ENCODE measurements at places on chromosomes 11 and 22.

GRCh38 chr22:46829117-46829891 is 66.9 kb downstream of the TBC1D22A start:
- no peak for DNase-seq

DNA sequence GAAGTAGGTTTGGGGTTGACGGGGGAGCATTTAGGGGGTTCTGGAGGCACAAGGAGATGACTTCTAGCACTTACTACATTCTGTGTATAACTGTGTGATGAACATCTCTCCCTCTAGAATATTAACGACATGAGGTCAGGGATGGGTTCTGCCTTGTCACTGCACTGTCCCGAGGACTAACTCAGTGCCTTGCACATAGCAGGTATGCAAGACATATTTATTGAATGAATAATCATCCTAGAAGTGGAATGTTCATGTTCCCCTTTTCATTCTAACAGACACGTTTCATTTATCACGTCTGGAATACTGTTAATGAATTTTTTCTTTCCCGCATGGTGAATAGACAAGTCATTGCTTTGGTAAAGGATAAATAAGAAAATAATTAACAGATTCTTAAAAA is 12.6 kb downstream of the SYT13 start:
- DNase-seq = no peak

- DNase-seq = no peak
These were observed 22.3 kb downstream of the TMEM123 start for GRCh38 chr11:102430158-102430836.

DNA sequence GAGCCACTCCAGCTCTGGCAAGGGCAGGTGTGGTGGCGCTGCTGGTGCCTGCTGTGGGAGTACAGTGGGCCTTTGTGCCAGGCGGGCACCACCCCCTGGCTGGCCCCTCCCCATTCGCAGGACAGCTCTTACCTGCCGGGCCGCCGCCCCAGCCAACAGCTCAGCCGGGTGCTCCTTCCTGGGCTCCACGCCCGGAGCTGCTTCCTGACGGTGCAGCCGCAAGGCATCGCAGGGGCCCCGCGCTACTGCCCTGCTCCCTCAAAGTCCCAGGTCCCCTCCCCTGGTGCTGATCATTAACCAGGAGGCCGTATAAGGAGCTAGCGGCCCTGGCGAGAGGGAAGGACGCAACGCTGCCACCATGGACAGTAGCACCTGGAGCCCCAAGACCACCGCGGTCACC is at the start of gene SLC5A1:
Gene SLC5A1, plus strand, starts transcription at position 338 of the 400 bp plus-strand sequence. Its CDS starts 21 bp downstream, at position 359.
- DNase-seq = no peak

DNA sequence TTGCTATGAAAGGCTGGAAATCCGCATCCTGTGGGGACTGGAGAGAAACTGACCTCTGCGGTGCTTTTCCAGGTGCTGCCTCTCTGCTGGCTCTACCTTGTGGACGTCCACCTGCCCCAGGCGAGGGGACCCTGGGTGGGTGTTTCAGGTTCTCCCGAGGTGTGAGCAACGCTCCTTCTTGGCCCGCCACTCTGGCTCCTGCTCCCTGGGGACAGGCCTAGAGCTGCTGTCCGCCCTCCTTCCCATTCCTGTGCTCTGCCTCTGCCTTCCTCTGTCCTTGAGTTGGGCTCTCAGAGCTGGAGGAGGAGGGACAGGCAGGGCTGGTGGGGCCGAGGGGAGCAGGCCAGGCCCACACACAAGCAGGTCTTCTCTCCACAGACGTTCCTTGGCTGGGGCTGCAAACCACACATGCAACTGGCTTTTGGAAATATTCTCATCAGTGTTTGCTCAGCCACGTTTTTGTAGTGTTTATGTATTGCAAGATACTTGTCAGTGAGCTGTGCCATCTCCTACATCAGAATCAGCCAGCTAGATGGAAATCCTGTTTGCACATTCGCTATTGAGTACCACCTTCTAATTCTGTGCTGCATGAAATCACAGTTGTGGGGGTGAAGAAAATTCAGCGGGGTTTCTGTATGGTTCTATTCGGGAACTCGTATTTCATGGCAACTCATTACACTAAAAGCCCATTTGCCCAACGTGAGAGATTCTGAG is 1115.0 kb downstream of the BRD1 start:
- DNase-seq = no peak

DNA sequence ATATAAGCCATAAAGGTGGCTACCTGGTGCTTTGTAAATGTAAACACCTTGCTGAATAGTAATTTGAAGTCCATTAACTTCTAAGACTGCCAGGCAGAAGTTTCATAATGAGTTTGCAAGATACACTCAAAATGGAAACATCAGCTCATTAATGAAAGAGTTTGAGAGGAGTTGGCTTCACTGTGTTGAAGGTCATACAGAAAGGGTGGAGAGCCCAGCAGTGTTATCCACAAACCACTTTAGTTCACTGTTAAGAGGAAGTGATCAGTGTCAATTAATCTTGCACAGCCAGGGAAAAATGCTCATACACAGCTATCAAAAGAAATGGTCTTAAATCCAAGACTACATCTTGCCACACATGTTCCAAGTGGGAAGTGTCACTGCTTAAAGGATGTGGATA is 689.4 kb downstream of the JRKL start:
- no peak for DNase-seq

- no peak for DNase-seq
These were observed 9.1 kb downstream of the NRXN2 start for GRCh38 chr11:64713781-64714363.

DNA sequence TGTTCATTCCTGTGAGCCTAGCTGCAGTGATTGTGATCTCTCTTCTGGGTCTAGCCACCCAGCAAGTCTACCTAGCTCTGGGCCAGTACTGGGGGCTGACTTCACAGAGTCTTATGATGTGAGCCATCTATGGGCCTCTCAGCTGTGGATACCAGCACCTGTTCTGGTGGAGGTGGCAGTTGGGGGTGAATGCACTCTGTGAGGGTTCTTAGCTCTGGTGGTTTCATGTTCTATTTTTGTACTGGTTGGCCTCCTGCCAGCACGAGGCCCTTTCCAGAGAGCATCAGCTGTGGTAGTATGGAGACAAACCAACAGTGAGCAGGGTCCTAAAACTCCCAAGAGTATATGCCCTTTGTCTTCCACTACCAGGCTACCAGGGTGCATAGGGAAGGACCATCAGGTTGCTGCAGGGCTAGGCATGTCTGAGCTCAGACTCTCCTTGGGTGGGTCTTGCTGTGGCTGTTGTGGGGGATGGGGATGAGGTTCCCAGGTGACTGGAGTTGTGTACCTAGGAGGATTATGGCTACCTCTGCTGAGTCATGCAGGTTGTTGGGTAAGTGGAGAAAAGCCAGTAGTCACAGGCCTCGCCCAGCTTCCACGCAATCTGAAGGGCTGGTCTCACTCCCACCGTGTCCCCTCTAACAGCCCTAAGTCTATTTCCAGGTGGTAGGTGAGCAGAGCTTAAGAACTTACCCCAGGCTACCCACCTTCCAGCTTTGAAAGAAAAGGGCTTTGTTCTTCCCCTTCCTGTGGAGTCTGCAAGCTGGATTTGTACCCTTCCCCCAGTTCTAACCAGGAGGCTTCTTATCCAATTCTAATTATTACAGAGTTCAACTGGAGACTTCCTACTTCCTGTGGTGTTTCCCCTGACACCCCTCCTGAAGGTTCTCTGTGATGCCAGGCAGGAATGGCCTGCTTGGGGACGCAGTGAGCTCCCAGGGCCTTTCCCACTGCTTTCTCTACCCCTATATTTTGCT is 250.7 kb downstream of the LUZP2 start:
- DNase-seq = no peak

GRCh38 chr22:25072406-25072805 is 119.9 kb downstream of the KIAA1671 start:
- DNase-seq = no peak

DNA sequence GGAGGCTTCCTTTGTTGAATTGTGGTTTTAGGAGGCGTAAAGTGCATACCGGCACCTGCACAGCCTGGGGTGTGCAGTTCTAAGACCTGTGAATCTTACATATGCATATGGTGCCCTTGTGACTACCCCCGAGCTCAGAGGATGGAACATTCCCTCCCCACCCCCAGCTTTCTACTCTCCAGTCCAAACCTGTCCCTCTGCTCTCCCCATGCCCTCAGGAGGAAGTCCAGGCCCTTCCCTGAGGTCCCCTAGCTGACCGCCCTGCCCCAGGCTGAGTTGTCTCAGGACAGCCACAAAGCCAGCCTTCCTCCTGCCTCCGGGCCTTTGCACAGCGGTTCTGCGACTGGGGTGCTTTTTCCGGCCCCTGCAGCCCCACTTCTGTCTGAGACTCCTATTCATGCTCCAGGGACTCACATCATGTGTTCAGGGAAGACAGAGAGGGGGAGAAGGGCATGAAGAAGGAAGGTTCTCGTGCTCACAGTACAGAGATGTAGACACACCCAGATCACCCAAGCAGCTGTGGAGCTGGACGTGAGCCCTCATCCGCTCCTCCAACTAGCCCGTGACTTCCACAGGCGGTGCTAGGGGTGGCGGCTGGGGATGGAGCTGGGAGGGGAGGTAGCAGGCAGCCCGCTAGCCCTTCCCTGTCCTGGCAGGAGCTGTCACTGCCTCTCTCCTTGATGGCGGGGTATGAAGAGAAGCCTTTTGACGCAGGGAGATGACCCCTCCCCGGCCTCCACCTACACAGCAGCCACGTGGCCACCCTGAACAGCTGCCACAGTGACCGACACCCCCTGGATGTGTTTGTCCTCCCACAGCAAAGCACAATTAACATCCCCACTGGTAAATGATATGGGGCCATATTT is 50.8 kb downstream of the FLRT1 start:
- DNase-seq = no peak

- DNase-seq = no peak
These were observed 13.4 kb downstream of the TNKS1BP1 start for GRCh38 chr11:57311109-57311936.

DNA sequence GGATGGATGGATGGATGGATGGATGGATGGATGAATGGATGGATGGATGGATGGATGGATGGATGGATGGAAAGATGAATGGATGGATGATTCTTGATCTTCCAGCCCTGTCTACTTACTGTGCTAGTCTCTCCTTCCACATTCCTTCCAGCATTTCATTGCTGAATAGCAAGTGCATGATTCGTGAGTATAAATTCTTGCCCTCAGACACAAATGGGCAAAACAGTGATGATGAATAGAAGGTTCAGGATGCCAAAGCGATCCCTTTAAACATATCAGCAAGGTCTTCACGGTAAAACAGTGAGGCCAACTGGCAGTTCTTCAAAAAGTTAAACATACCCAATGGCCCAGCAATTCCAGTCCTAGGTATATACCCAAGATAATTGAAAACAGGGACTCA is 400.2 kb downstream of the MN1 start:
- DNase-seq = no peak

DNA sequence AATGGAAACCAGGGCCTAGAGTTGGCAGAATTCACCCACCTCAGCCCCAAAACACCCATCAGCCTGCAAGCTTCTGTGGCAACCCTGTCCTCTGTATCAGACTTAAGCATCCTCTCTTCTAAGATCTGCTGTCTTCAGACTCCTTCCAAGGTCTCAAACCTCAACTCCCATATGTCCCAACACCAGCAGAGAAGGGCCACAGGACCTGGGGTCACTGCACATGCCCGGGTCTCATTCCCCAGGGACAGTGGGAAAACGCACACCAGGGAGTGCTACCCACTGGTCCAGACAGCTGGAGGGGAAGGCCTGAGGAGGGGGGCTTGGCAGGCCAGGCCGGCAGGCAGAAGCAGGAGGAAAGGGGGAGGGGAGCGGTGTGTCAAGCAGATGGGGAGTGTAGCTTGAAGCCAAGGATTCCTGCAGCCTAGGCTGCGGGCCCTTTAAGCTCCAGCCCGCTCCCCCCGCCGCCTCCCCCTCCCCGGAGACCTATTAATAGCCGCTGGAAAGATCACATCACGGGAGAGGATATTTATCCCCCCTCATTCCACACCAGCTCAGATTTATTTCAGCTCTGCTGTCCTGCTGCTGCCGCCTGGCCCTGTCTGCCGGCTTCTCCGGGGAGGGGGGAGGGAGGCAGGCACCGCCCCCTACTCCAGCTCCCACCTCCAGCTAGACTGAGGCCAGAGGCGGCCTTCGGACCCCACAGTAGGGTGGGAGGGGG is 16.7 kb downstream of the BCL9L start:
- DNase-seq = no peak

DNA sequence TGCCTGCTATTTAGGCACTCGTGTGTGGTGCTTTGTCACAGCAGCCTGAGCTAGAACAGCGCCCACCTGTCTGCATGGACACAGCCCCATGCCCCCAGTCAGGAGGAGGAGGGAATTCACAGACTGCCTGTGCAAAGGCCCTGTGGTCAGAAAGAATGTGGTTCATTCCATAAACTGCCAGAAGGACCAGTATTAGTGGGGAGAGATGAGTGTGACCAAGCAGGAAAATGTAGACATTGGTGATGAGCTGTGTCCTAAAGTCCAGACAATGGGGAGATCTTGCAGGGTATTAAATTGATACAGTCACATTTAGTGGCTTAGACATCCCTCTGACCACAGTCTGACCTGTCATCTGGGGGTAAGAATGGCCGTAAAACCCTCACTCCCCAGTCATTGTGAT is 83.7 kb upstream of the LINC01488 start:
- no peak for DNase-seq

DNA sequence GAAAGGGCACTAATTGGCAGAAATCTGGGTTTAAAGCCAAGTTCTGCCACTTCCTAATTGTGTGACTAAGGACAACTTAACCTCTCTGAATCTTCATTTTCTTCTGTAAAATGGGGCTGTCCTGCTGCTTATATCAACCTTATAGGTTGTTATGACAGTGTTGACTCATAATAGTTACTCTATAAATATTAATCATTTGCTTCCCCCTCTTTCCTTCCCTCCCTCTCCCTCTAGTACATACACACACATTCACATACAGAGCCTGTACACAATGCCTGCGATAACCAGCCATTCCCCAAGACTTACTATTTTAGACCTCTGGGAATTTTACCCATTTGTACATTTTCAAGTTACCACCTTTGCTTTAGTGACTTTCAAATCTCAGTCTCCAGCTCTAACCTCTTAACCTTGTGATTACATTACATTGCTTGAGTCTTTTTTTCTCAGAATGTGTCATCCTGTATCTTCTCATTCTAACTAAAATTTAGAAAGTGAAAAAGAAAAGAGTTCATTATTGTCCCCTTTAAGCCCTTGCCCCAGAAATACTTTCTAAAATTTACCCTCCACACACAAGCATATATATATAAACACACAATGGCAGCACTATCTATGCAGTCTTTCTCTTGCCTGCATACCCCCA is 31.9 kb downstream of the GDPD4 start:
- DNase-seq = no peak

- DNase-seq = no peak
These were observed 312.5 kb upstream of the ANO3 start for GRCh38 chr11:26019386-26019785.

DNA sequence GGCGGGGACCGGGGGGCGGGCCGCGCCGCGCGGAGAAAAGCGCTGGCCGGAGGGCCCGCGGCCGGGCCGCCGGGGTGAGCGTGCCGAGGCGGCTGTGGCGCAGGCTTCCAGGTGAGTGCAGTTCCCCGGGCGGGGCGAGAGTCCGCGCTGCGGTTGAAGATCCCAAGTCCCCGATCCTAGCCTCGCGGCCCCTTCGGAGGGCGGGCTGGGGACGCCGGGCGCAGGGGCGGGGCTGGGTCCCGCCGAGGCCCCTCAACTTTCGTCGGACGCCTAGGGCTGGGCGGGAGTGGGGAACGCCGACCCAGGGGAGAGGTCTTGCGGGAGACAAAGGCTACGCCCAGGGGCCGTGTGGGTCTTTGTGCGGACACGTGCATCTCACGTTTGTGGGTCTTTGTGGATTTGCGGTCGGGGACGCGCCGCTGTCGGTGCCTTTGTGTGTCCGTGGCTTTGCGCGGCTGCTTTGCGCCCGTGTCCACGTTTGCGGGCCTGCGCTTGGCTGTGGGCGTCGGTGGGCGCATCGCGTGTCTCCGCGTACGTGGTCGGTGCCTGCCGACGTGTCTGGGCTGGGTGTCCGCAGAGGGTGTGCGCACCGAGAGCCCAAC is at the start of gene TSKU:
Gene TSKU, plus strand, starts transcription at position 63 of the 602 bp plus-strand sequence. CDS start 12,261 bp downstream, outside the sequence.
- DNase-seq = no peak

Measured in activated naive CD4-positive, alpha-beta T cell (primary cell).